ENCODE measurements at places on chromosomes 7 and 10.

GRCh38 chr10:74530981-74531380 is 295.4 kb upstream of the KAT6B start:
- no peak for DNase-seq

- DNase-seq = no peak
These were observed 29.7 kb upstream of the ACSL5 start for GRCh38 chr10:112344261-112344660.

- no peak for DNase-seq
These were observed 293.5 kb upstream of the IMMP2L start for GRCh38 chr7:111855842-111856227.

DNA sequence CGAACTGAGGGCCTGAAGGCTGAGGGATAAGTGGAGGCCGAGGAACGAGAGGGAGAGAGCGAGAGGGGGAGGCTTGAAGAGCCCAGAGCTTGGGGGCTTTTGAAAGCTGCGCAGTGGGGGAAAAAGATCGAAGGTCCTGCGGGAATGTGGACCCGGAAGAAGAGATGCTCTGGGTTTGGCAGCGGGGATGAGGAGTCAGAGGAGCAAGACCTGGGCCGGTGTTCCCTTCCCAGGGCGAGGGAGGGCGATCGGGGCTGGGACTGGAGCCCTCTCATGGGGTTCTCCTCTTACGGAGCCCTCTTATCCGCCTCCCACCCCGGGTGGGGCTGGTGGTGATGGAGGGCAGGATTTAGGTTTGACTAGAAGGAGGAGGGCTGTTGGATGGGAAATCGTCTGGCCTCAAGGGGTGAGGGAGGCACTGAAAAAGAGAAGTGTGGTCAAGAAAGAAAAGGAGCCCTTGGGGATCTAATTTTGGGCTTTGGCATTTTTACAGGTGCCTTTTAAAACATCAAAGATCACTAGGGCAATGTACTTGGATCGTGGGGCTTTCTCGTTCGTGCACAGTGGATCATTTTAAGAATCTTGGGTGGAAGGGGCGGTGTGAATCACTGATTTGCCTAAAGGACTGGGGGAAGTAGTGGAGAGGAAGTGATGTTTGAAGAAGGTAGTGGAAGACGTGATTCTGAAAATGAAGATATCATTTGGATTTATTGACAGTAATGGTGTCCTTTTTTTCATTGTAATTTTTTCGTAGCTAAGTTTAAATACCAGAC is 637 bp downstream of the SAMD8 start:
- DNase-seq = no peak

DNA sequence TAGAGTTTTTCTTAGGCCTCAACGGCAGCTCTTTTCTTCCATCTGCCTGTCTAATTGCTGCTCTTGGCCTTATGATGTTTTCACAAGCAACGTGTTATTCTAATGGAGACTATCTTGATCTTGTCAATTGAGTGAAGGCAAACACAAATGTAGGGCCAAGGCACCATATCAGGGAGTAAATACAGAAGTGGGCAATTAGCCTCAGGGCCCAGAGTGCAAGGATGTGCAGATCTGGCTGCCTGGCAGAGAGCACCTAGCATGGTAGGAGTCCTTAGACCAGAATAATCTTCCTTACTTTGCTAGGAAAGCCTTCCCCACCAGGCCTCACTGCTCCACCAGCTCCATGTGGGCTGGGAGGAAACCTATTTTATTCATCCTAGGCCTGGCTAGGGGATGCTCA is 590.9 kb downstream of the LRMDA start:
- DNase-seq = no peak

DNA sequence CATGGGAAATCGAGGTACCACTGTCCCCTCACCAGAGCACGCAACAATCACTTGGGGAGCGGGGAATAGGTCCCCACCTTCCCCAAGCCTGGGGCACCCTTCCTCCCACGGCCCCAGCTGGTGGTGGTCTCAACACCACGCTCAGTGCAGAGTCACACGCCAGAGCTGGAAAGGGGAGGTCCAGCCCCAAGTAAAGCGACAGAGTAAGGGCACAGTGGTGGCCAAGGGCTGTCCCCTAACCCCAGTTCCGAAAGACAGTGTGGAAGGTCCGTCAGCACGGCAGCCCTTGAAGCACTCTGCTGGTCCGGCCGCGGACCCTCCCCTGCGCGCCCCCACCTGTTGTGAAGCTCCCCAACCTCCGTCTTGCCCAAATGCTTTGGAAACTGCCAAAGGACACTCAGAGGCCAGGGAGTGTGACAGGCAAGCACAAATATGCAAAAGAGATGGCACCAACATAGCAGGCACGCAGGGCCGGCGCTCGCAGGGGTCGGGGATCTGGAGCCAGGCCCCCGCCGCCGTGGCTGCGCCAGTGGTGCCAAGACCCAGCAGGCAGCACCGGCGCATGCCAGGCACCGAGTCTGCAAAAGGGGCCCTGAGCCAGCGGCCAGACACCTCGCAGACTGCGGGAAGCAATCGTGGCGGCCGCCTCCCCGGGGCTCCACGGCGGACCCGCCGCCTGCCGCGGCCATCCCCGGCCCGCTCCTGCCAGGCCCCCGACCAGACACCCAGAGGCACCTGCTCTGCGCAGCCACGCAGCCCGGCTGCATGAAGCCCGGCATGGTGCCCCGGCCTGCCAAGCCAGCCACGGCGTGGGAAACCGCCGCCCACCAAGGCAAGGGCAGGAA is 51.6 kb upstream of the SRRM3 start:
- no peak for DNase-seq

DNA sequence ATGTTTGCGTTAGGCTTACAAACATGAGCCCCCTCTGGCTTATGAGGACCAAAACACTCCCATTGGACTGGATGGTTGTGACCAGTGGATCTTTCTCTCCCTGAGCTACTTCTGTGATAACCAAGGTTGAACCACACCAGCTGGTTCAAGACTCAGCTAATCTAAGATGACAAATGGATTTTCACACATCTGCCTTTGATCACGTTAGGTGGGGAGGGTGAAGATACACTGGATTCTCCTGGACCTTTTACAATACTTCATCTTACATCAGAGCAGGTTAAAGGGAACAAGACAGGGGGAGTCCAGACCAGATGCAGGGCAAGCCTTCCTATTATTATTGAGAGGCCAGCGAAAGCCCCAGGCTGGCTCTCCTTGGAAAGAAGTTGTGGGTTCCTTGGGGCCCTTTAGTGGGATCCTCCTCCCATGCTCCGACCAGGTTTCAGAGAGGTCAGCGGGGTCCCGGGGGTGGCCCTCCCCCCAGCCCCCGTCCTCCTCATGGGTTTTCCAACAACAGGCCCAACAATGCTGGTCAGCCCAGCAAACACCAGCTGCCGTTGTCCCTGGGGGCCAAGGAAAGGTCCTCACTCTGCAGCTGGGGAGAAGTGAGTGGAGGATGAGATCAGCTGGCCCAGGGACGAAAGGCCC is 2.8 kb downstream of the GFRA1 start:
- DNase-seq = no peak
